ENCODE measurements at places on chromosomes 1 and 21.

DNA sequence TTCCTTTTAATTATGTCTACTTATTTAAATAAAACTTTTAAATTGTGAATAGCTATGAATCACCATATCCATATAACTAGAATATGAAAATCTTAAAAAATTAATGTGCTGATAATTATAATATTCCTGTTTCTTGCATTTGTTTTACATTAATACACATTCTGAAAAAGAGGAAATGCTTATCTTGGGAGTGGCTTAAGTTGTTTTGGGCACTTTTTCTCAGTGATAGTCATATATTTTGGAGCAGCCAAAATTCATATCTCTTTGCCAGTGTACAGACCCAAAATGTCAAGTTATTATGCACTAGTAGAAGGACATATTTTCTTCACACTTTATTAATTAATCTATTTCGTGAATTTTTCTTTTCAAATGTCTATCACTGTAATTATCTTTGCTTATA, 838.5 kb downstream of the USP25 start:
- no peak for DNase-seq

- no peak for DNase-seq
These were observed 204.7 kb downstream of the LHX8 start for GRCh38 chr1:75338616-75339483.

DNA sequence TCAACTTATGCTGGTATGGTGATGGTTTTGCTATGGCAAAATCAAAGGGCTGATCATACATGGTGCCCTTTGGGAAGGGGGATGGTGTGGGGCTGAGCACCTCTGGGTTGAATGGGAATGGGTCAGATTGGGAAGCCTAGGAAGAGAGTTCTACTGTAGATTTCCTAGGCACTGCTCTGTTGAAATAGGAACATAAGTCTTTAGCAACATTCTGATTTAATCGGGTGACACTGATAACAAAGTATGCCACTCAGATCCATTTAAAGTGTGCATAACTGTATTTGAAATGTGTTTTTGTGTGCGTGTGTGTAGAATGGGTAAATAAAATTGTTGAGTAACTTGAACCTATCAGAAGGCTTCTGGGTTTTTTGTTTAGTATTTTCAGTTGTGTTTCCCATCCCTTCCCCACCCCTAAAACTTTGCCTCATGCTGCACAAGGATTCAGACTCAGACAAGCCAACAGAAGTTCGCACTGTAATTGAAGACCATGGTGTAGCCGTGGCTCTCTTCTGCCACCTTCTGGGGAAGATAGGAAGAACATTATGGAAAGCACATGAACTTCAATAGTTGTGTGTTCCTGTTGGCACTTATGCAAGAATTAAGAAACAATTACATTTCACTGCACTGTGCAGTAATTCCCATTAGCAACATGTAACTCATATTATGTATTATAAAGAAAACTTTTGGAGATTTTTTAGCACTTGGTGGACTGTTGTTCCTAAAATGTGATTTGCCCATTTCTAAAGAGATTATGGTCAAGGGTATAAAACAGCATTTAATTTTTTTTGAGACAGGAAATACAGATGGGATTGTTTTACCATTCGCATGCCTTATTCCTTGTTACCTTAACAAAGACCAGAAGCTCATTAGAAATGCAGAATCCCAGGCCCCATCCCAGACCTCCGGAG, 10.9 kb upstream of the C4BPB start:
- DNase-seq: peak; percentile 25

DNA sequence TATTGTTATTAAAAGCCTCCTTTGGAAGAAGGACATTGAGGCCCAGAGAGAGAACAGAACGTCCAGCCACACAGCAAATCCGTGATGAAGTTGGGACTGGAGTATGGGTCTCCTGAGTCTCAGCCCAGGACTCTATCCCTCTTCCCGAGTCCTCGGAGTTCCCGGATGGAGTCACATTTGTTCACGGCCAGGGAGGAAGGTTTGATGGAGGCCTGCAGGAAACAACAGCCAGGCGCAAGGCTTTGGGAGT, 357 bp upstream of the TXLNA start:
- no peak for DNase-seq

DNA sequence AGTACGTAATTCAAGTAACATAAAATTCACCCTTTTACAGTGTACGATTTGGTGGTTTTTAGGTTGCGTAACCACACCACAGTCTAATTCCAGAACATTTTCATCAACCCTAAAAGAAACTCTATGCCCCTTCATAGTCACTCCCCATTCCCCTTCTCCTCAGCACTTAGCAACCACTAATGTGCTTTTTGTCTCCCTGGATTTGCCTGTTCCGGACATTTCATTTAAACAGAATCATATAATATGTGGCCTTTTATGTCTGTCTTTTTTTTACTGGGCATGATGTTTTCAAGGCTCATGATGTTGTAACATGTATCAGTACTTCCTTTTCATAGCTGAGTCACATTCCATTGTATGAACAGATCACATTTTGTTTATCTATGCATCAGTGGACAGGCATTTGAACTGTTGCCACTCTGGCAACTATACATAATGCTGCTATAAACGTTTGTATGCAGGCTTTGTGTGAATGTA, 20.8 kb downstream of the OBSCN start:
- no peak for DNase-seq

DNA sequence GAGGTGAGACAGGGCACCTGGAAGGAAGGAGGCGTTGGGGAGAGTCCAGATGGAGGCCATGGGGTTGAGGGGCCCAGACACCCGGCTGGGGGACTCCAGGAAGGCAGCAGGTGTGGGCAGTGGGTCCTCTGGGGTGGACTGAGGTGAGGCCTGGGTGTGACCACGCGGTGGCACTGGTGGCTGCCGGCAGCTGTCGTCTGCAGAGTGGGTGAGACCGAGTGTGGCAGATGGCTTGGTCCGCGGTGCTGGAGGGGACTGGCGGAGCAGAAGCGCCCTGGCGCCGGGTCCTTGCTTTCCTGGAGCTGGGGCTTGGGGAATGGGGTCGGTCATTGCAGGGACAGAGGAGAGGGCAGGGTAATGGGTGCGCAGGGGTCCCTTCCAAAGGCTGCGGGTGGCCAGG, 12.5 kb downstream of the AGRN start:
- DNase-seq: no peak

Measured in stimulated activated CD4-positive, alpha-beta T cell treated with anti-CD3 and anti-CD28 coated beads, Interleukin-1b, Interleukin-23, amount 100 ng/mL, for 1 hour (primary cell).